HT1080 (cell line): ENCODE measurements at places on chromosomes 4 and X. TPM values are rescaled to one million over a fixed set of nuclear protein-coding genes. Genes with fewer than 3 reads are reported as not detected.

GRCh38 chr4:16694884-16695276, 203.6 kb downstream of the LDB2 start:
- DNase-seq, result no peak

DNA sequence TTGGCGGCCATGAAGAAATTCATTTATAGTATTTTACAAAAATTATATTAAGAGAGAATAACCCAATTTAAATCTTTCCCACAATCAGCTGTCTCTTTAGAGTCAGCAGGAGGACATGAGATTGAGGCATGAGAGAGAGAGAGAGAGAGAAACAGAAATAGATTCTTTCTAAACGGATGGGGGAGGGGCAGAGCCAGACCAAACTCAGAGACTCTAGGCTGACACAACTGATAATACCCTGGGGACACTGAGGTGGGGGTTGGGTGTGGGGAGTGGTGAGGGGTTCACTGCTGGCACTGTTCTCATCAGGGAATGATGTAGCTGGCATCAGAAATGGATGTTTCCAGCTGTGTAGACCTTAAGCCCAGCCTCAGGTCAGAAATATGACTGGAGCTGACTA, 20.5 kb upstream of the HOPX start:
- no peak for DNase-seq

The TGIF2LX gene
- total RNA-seq, result not detected in 2 replicates

The SSX2B gene
- total RNA-seq, result 0.43 TPM in 1 of 2 replicates, not detected in the other

The ZXDA gene
- 0.07 and 0.16 TPM in 2 replicates for total RNA-seq

- DNase-seq, result no peak
Observed at GRCh38 chrX:124346117-124346876, at the start of gene SH2D1A. Gene SH2D1A, plus strand, starts transcription at chrX:124346563. Its CDS starts 80 bp downstream, at chrX:124346643.

The ART3 gene
- total RNA-seq, result not detected in 2 replicates

The SORBS2 gene
- total RNA-seq, result 9.3 and 14.6 TPM in 2 replicates
